NCI-H774 (cell line): ENCODE measurements at places on chromosomes 7 and 10.

DNA sequence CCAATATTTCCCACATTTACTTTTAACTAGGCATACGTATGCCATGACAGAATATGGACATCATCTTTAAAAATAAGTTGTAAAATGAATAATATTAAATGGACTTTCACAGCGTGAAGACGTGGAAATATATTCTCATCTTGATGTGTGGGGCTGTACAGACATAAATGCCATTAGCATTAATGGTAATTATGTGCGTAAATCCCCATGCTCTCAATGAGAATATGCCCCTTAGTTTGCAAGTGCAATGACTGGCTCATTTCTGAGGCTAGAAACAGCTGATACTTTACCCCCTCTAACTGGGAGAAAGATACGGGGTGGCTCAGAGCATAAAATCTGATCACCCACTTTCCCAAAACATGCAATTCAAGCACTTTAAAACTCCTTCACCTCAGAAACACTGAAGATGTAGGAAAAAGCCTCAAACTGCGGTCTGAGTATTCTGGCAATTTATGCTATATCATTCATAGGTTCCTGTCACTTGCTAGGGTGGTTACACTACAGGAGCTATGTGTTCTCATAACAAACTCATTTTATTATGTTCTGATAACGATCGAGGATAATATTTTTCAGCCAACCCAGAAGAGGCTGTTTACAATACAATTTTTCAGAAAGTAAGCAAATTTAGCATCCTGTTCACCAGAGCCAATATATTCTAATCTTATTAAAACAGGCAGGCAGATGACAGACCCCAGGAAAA, 211.8 kb downstream of the SKAP2 start:
- no peak for DNase-seq

DNA sequence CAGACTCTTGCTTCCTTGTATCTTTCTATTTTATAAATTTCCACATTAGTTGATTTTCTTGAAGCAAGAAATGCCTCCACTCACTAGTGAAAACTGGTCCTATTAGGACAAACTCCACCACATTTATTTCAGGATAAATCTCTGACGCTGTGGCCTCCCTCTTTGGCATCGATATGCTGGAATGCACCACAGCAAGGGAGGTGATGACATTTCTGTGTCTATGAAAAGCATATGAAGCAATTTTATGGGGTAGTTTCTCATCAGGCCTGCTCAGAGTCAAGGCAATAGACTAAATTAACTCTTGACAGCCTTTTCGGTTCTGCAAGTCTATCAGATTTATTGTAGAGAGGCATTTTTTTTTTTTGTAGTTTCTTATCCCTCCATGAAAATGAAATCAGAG, 304.4 kb downstream of the ZEB1 start:
- no peak for DNase-seq

- DNase-seq: no peak
These were observed 113.4 kb upstream of the SVIL start for GRCh38 chr10:29748109-29748650.

- no peak for DNase-seq
These were observed 65.7 kb downstream of the SND1 start for GRCh38 chr7:127717502-127718339.

- no peak for DNase-seq
These were observed 94.0 kb downstream of the WDR11 start for GRCh38 chr10:120945182-120945581.

DNA sequence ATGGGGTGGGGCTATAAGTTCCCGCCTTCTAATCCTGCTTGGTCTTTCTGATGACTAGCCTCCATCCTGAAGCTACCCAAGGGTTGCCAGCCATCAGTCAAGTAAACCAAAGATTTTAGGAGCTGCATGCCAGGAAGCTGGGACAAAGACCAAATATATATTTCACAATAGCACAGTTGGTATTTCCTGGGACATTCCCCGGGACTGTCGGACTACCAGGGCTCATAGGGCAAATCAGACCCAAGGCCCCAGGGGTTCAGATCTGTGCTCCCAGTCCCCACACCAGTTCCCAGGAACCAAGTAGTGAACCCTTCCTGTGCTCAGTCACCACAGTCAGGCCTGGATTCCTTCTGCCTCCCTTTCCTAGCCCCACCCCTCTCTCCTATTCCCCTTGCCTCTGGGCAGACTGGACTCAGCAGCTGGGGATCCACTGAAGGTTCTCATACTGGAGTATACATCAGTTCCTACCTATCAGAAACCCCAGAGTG, 5.7 kb upstream of the CXCL12 start:
- DNase-seq: no peak
